ENCODE measurements at places on chromosomes 3 and 15.

- H3K27me3 ChIP-seq: no peaks in the 10 kb centered on the region
- H3K4me1 ChIP-seq: no peaks in the 10 kb centered on the region
- no peak for DNase-seq
These were observed 293.0 kb downstream of the UBE2E2 start for GRCh38 chr3:23496165-23496564.

GRCh38 chr3:54173371-54173770, 51.0 kb downstream of the CACNA2D3 start:
- H3K36me3 ChIP-seq: no peaks in the 10 kb centered on the region
- DNase-seq: no peak
- H3K27ac ChIP-seq: no peak overlapping the region
- H3K4me3 ChIP-seq: no peak overlapping the region
- no peaks in the 10 kb centered on the region for H3K27me3 ChIP-seq
- peaks cover under 1% of the 10 kb centered on the region for H3K4me1 ChIP-seq

GRCh38 chr15:81126892-81127291, 7.2 kb upstream of the CFAP161 start:
- DNase-seq: no peak
- no peak overlapping the region for H3K4me3 ChIP-seq
- no peaks in the 10 kb centered on the region for H3K4me1 ChIP-seq
- H3K27ac ChIP-seq: no peak overlapping the region
- H3K27me3 ChIP-seq: no peaks in the 10 kb centered on the region

- H3K4me3 ChIP-seq: no peak overlapping the region
- H3K36me3 ChIP-seq: no peaks in the 10 kb centered on the region
- no peak overlapping the region for H3K27ac ChIP-seq
These were observed 234.7 kb upstream of the LYSMD4 start for GRCh38 chr15:99967841-99968371.

- no peaks in the 10 kb centered on the region for H3K27me3 ChIP-seq
- no peak for DNase-seq
- no peaks in the 10 kb centered on the region for H3K4me1 ChIP-seq
These were observed 220.1 kb upstream of the RORA start for GRCh38 chr15:61449186-61449702.

DNA sequence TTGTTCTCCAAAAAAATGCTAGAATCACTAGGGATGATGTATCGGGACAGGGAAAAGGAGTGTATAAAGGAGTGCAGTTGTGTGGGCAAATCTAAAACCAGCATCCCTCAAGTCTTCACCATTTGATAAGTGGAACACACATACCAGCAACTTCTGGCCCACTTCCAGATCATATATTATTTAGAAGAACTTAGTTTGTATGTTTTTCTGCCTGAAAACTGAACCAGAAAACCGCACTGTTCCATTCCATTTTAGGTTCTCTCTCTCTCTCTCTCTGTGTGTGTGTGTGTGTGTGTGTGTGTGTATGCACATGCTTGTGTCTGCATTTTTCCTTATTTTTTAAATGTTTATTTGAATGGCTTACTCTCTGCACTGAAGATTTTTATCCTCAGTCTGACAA, 93.5 kb downstream of the SERPINI1 start:
- H3K27me3 ChIP-seq: no peaks in the 10 kb centered on the region
- no peaks in the 10 kb centered on the region for H3K36me3 ChIP-seq
- no peak overlapping the region for H3K27ac ChIP-seq

- peaks cover under 1% of the 10 kb centered on the region for H3K4me1 ChIP-seq
- DNase-seq: no peak
- H3K36me3 ChIP-seq: no peaks in the 10 kb centered on the region
- H3K4me3 ChIP-seq: no peak overlapping the region
These were observed 63.5 kb upstream of the C2CD4B start for GRCh38 chr15:62228604-62229003.

DNA sequence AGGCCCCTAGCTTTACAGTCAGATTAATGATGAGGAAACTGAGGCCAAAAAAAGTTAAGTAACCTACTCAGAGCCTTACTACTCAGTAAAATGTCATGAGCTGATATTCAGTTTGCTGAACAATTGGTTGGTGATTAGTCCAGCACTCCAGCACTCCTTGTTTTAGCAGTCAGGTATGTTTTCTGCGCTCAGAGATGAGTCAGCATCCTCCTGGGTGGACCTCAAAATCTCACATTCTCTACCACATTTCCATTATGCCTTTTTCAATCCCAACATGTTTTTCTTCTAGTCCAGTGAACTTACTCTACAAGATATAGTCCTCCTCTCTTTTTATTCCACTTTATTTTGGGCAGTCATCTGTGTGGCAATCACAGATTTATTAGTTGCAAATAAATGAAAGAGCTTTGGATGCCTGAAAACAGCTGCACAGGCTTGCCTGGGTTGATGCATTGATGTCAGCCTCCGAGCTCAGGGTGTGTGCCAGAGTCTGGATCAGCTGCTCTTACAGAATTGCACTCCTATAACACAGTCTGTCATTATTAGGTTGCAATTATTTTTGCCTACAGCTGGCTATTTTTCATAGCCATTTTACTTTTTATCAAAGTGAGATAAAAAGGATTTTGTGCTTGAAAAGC, 133.2 kb downstream of the ARPP21 start:
- H3K4me1 ChIP-seq: no peaks in the 10 kb centered on the region
- no peak overlapping the region for H3K4me3 ChIP-seq
- no peak overlapping the region for H3K27ac ChIP-seq
- no peaks in the 10 kb centered on the region for H3K27me3 ChIP-seq
- H3K36me3 ChIP-seq: no peaks in the 10 kb centered on the region

- H3K4me1 ChIP-seq: no peaks in the 10 kb centered on the region
- no peak overlapping the region for H3K27ac ChIP-seq
- no peak for DNase-seq
- no peaks in the 10 kb centered on the region for H3K36me3 ChIP-seq
These were observed 252.7 kb downstream of the TJP1 start for GRCh38 chr15:29569533-29570092.

DNA sequence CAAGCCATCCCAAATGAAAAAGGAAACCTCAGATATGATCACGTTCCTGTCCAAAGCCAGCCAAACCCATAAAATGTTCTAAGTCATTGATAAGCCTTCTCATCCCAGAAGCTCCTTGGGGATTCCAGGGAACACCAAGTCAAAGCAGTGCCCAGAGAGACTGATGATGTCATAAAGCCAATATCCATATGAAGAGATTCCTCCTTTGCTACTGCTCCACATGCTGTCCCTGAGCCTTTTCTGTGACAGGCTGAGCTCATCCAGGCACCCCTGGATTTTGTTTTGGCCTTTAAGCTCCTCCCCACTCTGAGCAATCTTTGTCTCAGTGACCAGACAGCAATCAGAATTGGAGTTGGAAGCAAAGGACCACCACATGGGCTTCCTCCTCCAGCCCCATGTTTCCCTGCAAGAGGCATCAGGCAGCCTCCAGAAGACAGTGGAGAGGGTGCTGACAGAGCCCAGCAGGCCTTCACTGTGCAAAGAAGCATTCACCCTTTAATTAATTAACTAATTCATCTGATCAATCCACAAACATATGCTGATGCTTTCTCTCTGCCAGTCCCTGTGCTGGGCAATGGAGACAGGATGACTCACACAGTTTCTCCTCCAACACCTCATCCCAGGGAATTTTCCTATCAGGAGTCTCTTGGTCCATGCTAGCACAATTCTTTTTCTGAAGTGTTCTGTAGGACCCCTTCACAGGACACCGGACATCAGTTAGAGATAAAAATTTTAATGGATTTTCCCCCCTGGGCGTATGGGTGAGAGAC, 25.0 kb downstream of the MEX3B start:
- no peaks in the 10 kb centered on the region for H3K4me1 ChIP-seq
- no peak for DNase-seq
- H3K4me3 ChIP-seq: no peak overlapping the region
- no peak overlapping the region for H3K27ac ChIP-seq

DNA sequence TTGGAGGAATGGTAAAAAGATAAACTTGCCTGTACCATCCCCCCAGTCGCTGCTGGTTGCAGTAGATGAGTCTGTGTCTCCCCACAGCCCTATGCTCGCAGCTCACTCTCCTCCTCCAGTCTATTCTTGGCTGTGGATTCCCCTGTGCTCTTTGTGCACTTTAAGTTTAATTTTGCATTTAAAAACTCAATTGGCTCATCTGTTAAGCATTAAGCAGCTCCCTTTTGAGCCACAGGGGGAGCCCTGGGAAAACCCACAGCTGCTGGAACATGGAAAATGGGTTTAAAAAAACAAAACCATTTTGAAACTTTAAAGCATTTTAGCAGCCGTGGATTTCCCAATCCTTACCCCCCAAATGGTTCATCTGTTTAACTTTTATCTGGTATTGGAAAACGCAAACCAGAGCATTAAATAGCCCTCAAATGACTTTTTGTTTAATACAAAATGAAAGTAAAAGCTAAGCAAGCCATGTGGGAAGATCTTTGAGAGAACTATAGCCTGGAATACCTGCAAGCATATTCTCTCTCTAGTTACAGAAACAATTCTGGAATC, 536.9 kb downstream of the ZIC1 start:
- H3K27ac ChIP-seq: no peak overlapping the region
- no peaks in the 10 kb centered on the region for H3K27me3 ChIP-seq
- DNase-seq: peak; percentile 25

- no peaks in the 10 kb centered on the region for H3K36me3 ChIP-seq
- peak overlapping the region; percentile 65 for H3K4me3 ChIP-seq
These were observed 483 bp downstream of the VPS13C start for GRCh38 chr15:62059816-62060112.

GRCh38 chr15:22903961-22904534, 65.6 kb downstream of the NIPA2 start:
- peaks cover 3% of the 10 kb centered on the region for H3K36me3 ChIP-seq
- no peak overlapping the region for H3K4me3 ChIP-seq
- DNase-seq: no peak
- no peaks in the 10 kb centered on the region for H3K4me1 ChIP-seq
- H3K27ac ChIP-seq: no peak overlapping the region

DNA sequence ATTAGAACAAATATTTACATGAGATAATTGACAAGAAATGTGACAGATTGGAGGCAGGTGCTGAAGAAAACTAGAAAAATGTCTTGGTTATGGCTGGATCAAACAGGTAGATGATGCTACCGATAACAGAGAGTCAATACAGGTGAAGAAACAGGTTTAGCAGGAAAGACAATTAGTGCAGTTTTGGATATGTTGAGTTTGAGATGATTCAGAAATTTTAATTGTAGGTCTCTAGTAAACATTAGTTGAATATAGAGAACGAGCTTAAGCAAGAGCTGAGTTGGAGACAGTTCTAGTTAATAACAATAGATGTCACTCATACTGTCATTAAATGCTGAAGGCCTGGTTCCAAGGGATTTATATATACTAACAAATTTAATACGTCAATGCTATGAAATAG, 524.4 kb downstream of the NSUN3 start:
- H3K36me3 ChIP-seq: no peaks in the 10 kb centered on the region
- no peak overlapping the region for H3K27ac ChIP-seq
- no peaks in the 10 kb centered on the region for H3K27me3 ChIP-seq
- no peak for DNase-seq
- H3K4me1 ChIP-seq: no peaks in the 10 kb centered on the region
- H3K4me3 ChIP-seq: no peak overlapping the region

DNA sequence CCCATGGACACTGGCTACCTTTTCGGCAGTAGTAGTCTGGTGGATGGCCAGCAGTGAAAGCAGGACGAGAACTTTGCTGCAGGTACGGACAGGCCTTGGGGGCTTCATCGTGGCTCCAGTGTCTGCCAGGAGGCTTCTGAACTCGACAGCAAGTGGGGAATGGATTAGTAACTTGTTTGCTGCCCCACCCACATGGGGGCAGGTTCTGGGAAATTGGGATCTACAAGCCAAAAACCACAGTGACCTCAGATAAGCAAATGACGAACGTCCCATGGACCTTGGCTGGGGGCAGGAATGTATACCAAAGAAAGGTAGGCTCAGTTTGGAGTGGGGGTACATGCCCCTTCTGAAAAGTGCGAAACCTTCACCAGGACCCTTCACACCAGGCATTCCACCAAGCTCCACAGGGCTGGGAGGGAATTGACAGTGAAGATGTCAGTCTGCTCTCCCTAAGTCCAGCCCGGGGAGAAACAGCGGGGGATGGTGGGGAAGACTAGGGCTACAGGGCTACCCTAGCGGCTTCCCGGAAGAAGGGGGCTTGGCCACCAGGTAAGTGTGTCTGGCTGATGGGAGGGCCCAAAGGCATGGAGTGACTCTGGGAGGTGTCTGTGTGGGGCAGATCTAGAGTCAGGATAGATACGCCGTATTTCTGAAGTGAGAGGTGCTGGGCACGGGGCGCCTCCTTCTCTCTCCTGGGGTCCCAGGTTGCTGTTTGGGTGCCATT, at the start of gene ITIH4:
ITIH4 (minus strand) TSS at position 138 of the 724 bp plus-strand sequence; CDS start at position 108, 30 bp downstream.
- no peaks in the 10 kb centered on the region for H3K36me3 ChIP-seq
- no peaks in the 10 kb centered on the region for H3K4me1 ChIP-seq
- no peak within 1 kb of the TSS for H3K27ac ChIP-seq
- DNase-seq: no peak
- H3K4me3 ChIP-seq: no peak within 1 kb of the TSS
- no peaks in the 10 kb centered on the region for H3K27me3 ChIP-seq

DNA sequence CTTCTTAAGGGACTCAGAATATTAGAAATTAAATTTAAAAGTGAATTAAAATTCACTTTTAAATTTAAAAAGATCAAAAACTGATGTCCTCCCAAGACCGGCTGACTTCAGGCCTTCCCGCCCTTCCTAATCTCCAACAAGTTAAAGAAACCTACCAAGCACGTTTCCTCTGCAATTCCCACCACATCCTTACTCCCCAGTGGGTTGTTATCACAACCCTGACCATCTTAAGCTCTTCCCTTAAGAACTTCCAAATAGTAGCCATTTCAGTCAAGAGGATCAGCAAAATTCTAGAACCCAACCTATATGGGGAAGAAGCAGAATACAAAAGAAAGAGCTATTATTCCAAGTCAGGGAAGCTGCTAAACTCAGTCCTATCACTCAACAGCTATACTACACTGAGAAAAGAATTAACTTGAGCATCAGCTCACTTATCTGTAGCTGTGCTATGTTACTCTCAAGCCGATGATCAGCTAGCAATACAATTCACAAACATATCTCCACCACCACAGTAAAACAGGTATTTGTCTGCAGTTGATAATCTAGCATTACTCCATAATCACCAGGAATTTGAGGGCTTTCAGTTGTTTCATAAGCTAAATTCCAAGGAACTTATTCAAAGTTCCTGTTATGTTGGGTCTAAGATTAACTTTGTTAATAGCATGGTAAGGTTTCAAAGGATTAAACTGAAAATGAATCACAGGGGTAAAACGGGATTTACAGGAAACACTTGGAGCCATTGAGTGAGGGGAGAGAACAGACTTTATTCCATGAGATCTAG, 14.3 kb downstream of the ABCC5 start:
- DNase-seq: no peak
- no peaks in the 10 kb centered on the region for H3K4me1 ChIP-seq
- no peaks in the 10 kb centered on the region for H3K27me3 ChIP-seq
- H3K27ac ChIP-seq: no peak overlapping the region
- no peaks in the 10 kb centered on the region for H3K36me3 ChIP-seq

GRCh38 chr3:163684651-163685050, 1393.6 kb downstream of the SI start:
- no peak overlapping the region for H3K4me3 ChIP-seq
- no peaks in the 10 kb centered on the region for H3K4me1 ChIP-seq
- H3K27me3 ChIP-seq: no peaks in the 10 kb centered on the region
- H3K27ac ChIP-seq: no peak overlapping the region
- no peak for DNase-seq

All from iPS DF 6.9 (cell line).